ENCODE measurements at places on chromosomes 5 and 9. TPM values are rescaled to one million over a fixed set of nuclear protein-coding genes. Genes with fewer than 3 reads are reported as not detected.
A peak's percentile ranks its signal among the peaks of the same experiment; 100 is the strongest.

IFNA21 gene
- not detected for total RNA-seq

FGF1 gene
- total RNA-seq: 2.9 TPM

PCDHA9 gene
- total RNA-seq: 0.29 TPM

SHC3 gene
- 0.36 TPM for total RNA-seq

HACD4 gene
- total RNA-seq: 6.8 TPM

DEPDC1B gene
- 1.8 TPM for total RNA-seq

TEX48 gene
- total RNA-seq: not detected

LCN2 gene
- not detected for total RNA-seq

PCDHGA3 gene
- 2.9 TPM for total RNA-seq

DNA sequence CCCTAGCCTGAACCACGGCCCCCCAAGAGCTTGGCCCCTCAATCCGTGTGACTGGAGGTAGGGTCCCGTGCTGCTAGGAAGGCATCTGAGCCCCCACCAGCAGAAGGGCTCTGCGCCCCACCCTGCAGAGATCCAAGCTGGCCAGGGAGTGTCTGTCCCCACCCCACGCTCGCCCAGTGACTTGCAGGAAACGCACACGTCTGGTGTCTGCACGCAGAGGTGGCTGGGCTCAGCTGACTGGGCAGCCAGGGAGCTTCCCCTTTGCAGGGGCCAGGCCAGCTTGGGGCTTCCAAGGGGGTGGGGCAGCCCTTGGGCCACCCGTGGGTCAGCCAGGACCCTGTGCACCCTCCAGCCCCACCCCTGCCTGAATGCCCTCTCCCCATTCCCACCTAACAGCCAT is 24.3 kb downstream of the NOTCH1 start:
- H3K36me3 ChIP-seq: peaks cover 11% of the 10 kb centered on the region
- no peak overlapping the region for H3K4me3 ChIP-seq
- no peak for DNase-seq
- no peak overlapping the region for H3K27ac ChIP-seq
- H3K4me1 ChIP-seq: no peaks in the 10 kb centered on the region

DNA sequence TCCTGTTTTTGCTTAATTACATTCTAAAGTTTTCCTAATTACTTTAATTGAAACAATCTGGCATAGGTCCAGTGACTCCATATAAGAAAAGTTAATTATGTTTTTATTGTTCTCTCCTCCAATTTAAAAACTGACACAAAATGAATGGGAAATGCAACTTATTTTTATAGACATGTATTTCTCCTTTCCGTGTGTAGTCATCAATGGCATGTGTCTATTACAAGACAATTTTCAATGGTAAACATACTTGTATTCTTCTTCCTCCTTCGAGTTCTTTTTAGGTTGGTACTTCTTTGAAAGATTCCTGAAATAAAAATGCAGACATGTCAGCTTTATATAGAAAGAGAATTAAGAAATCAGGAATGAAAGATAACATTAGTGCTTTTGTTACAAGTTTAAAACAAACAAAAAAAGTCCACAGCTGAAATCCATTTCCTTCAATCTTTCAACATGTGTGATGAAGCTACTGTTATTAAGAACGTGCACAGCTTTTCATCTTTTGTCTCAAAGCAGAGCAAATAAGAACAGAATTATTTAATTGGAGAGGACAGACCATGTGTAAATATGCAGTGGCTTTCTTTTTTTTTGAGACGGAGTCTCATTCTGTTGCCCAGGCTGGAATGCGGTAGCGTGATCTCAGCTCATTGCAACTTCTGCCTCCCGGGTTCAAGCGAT is 63.8 kb downstream of the FNBP1 start:
- peaks cover 3% of the 10 kb centered on the region for H3K4me1 ChIP-seq
- H3K27me3 ChIP-seq: no peaks in the 10 kb centered on the region
- H3K4me3 ChIP-seq: no peak overlapping the region
- no peak overlapping the region for H3K27ac ChIP-seq
- no peak for DNase-seq

GRCh38 chr5:103505581-103506305 is 56.8 kb downstream of the NUDT12 start:
- H3K4me1 ChIP-seq: peaks cover 14% of the 10 kb centered on the region
- H3K36me3 ChIP-seq: no peaks in the 10 kb centered on the region
- DNase-seq: no peak
- H3K27ac ChIP-seq: peak overlapping the region; percentile 88

DNA sequence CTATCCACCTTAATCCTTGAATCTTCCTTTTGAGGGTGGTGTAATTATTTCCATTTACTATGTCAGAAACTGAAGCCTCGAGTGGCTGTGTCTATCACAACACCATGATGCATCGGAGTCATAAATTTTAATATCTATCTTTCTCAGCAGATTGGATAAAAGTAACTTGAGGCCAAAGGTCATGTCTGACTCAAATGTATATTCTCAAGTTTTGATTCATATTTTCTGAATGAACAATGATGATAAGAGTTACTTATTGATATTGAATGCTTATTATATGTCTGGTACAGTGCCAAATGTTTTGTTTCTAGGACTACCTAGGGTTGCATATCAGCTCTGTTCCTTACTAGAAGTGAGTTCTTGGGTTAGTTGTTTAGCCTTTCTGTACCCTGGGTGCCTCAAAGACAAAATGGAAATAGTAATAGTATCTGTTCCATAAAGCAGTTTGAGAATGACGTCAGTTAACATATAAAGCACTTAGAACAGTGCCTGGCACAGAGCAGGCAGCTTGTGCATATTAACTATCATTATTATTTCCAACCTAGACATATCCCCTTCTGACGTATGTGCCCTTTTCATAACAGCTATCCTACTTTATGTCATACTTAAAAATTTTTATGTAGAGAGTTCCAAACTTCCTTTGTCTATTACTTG is 42.6 kb downstream of the PRDM6 start:
- H3K4me1 ChIP-seq: no peaks in the 10 kb centered on the region
- H3K27me3 ChIP-seq: no peaks in the 10 kb centered on the region
- no peaks in the 10 kb centered on the region for H3K36me3 ChIP-seq
- DNase-seq: no peak

GRCh38 chr9:13436591-13436990 is 157.1 kb upstream of the MPDZ start:
- no peak overlapping the region for H3K27ac ChIP-seq
- no peak for DNase-seq
- peaks cover 17% of the 10 kb centered on the region for H3K27me3 ChIP-seq
- H3K36me3 ChIP-seq: no peaks in the 10 kb centered on the region
- H3K4me1 ChIP-seq: no peaks in the 10 kb centered on the region

DNA sequence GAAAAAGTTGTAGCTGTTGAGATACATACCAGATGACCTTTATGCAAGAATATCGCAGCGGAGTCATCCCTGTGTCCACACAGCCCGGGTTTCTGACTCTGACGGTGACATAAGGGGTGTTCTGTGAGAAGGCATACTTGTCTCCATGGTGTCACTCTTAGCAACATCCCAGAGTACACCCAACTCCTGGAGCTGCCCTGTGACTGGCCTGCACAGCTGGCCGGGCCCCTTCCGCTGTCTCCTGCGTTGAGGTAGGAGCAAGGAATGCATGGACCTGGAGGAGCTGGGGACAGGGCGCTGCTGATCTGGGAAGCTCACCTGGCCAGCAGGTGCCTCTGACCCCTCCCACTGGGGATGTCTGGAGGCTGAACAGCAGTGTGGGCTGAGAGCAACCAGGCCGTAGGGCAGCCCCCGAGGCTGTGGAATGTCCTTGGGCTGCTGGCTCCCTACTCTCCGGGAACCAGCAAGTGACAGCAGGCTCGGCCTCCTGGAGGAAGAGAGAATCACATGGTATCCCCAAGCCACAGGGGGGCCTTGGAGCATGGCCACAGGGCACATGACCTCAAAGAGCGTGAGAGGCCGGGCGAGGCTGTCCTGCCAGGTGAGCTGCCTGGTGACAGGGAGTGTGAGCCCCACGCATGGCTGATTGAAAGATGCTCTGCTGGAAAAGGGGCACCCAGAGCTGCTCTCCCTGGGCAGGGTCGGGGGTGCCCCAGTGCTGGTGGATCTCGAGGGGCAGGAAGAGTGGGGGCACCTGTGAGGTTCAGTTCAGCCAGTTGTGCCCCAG is 113.4 kb downstream of the MRPL36 start:
- H3K4me3 ChIP-seq: no peak overlapping the region
- no peaks in the 10 kb centered on the region for H3K36me3 ChIP-seq
- H3K27me3 ChIP-seq: peaks cover 4% of the 10 kb centered on the region
- DNase-seq: no peak
- H3K4me1 ChIP-seq: no peaks in the 10 kb centered on the region
- H3K27ac ChIP-seq: no peak overlapping the region

GRCh38 chr5:57696389-57696769 is 213.8 kb upstream of the ACTBL2 start:
- no peaks in the 10 kb centered on the region for H3K27me3 ChIP-seq
- H3K4me3 ChIP-seq: no peak overlapping the region
- H3K4me1 ChIP-seq: peaks cover 22% of the 10 kb centered on the region
- no peak overlapping the region for H3K27ac ChIP-seq
- H3K36me3 ChIP-seq: no peaks in the 10 kb centered on the region
- no peak for DNase-seq

- no peak overlapping the region for H3K27ac ChIP-seq
- no peaks in the 10 kb centered on the region for H3K27me3 ChIP-seq
- H3K36me3 ChIP-seq: no peaks in the 10 kb centered on the region
- peaks cover 23% of the 10 kb centered on the region for H3K4me1 ChIP-seq
Observed at GRCh38 chr9:76371901-76372300, 22.3 kb downstream of the RFK start.

- H3K27ac ChIP-seq: no peak overlapping the region
- H3K27me3 ChIP-seq: no peaks in the 10 kb centered on the region
- H3K4me1 ChIP-seq: no peaks in the 10 kb centered on the region
Observed at GRCh38 chr5:139514486-139514856, 31.9 kb upstream of the STING1 start.

DNA sequence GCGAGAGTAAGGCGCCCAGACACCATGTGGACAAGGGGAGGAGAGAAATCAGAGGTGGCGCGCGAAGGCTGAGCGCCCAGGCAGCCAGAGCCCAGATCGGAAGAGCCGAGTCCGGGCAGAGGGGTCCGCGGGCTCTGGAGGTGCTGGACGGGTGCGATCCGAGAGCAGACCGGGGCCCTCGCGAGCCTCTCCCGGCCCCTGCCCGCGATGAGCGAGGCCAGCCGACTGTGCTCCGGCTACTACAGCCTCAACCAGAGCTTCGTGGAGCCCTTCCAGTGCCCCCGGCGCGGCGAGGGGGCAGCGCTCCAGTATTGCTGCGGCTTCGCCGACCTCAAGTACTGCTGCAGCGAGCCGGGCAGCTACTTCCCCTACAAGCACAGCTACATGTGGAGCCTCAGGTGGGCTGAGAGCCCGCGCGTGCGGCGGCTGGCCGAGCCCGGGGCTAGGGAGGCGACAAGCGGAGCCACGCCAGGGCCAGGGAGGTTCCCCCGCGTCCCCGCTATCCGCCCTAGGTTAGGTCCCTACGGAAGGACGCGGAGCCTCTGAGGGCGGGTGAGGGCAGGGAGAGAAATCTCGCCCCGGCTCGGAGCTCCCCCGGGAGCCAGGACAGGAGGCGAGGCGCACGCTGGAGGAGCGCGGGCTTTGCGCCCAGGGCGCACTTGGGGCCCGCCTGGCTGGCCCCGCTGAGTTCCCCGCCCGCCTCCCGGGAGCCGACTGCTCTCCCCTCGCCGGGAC is at the start of gene SHISAL2B:
TSS of gene SHISAL2B (plus strand) at position 87 of the 735 bp plus-strand sequence. CDS start at position 208, 121 bp downstream.
- peaks cover 52% of the 10 kb centered on the region for H3K27me3 ChIP-seq
- peaks cover 7% of the 10 kb centered on the region for H3K4me1 ChIP-seq
- no peak within 1 kb of the TSS for H3K27ac ChIP-seq
- no peaks in the 10 kb centered on the region for H3K36me3 ChIP-seq

DNA sequence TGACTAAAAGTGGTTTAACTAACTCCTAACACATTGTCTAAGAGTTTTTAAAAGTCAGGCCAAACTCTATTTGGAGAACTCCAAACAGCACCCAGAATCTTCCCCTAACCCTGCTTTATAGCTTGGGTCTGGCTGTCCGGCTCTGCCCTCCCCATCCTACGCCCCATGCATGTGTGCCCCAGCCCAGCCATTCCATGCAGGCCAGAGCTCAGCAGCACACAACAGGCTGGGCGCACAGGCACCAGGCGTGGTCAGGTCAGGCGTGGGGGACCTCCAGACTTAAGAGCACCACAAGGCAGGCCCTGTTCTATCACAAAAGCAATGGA is 31.1 kb downstream of the SHB start:
- DNase-seq: no peak
- H3K4me1 ChIP-seq: peaks cover 49% of the 10 kb centered on the region
- H3K27me3 ChIP-seq: no peaks in the 10 kb centered on the region
- H3K4me3 ChIP-seq: no peak overlapping the region
- H3K36me3 ChIP-seq: no peaks in the 10 kb centered on the region

DNA sequence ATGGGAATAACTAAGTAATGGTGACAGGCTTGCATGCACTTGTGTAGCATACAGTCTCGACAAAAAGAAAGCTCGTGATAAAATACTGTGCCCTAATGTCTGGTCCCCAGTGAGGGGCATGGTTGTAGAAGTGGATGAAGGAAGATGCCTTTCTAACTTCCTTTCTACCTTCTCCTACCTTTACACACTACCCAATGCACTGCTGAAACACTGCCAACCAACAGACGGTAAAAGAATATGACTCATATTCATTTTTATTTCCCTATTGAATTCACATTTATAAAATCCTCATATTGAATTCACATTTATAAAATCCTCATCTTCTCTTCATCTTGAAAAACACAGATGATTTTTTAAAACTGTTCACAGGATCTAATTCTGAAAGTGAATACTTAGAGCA is 223.0 kb downstream of the PJA2 start:
- peak; percentile 30 for DNase-seq
- H3K27me3 ChIP-seq: no peaks in the 10 kb centered on the region
- H3K27ac ChIP-seq: no peak overlapping the region
- no peaks in the 10 kb centered on the region for H3K36me3 ChIP-seq
- no peak overlapping the region for H3K4me3 ChIP-seq
- H3K4me1 ChIP-seq: peaks cover 6% of the 10 kb centered on the region

- no peaks in the 10 kb centered on the region for H3K27me3 ChIP-seq
- no peaks in the 10 kb centered on the region for H3K36me3 ChIP-seq
- H3K4me3 ChIP-seq: no peak overlapping the region
- DNase-seq: no peak
- H3K4me1 ChIP-seq: no peaks in the 10 kb centered on the region
- H3K27ac ChIP-seq: no peak overlapping the region
Observed at GRCh38 chr5:168960497-168960896, 340.4 kb downstream of the SLIT3 start.

- no peak overlapping the region for H3K4me3 ChIP-seq
- no peak overlapping the region for H3K27ac ChIP-seq
- peaks cover 16% of the 10 kb centered on the region for H3K27me3 ChIP-seq
- no peaks in the 10 kb centered on the region for H3K36me3 ChIP-seq
- H3K4me1 ChIP-seq: no peaks in the 10 kb centered on the region
Observed at GRCh38 chr9:98639133-98639532, 69.6 kb downstream of the GABBR2 start.

- H3K4me3 ChIP-seq: no peak overlapping the region
- no peak for DNase-seq
- H3K27me3 ChIP-seq: no peaks in the 10 kb centered on the region
- H3K27ac ChIP-seq: peak overlapping the region; percentile 84
Observed at GRCh38 chr9:18358325-18358724, 115.6 kb upstream of the ADAMTSL1 start.

Data from osteoblast (primary cell).